ENCODE measurements at places on chromosomes 16 and 17.

GRCh38 chr16:27413956-27414355 lies 12.0 kb downstream of the IL21R start:
- DNase-seq: no peak

GRCh38 chr16:49454426-49455180 lies 81.0 kb downstream of the C16orf78 start:
- no peak for DNase-seq

- DNase-seq: no peak
Observed at GRCh38 chr16:81627024-81627423, 152.1 kb upstream of the PLCG2 start.

DNA sequence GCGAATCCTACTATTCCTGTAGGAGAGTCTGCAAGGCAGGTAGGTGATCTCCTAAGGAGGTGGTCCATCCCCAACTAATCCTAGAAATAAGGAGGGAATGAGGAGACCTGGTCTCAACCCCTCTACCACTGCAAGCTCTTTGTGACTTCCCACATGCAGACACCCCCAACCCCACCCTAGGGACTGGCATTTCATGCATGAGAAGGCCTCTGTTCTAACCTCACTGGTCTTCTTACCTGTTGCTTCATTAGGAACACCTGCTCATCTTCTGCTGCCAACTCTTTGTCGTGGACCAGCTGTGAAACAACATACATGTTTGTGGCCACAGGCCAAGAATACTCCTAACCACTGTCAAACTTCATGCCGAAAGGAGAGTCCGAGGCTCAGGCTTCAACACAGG lies 22.6 kb downstream of the DYNC1LI2 start:
- no peak for DNase-seq

DNA sequence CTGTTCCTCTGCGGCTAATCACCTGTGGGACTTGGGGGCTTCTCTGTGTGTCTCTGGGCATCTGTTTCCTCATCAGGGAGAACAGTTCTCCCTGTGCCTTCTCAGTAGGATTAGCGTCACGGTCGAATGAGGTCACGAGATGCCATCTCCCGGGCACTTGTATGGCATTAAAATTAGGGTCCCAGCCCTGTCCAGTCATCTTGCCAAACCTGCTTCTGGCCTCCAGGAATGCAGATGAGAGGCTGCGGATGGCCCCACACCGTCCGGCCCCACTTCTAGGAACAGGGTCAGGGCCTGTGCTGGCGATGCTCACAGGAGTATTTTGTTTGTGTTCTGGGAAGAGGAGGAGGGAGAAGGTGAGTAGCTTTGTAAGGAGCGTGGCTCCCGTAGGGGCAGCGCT lies 58.5 kb downstream of the OR1D5 start:
- DNase-seq: no peak

DNA sequence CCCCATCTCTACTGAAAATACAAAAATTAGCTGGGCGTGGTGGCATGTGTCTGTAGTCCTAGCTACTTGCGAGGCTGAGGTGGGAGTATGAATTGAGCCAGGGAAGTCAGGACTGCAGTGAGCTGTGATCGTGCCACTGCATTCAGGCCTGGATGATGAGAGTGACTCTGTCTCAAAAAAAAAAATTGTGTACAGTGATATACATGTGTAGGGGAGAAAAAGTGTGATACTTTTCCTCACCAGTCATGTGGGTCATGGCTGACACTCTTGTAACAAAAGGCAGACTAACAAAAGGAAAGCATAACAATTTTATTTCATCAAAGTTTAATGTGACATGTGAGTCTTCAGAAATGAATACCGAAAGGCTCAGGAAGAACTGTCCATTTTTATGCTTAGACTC lies 2.0 kb upstream of the ABCC12 start:
- DNase-seq: no peak

GRCh38 chr17:62090021-62090824 lies 25.1 kb upstream of the MED13 start:
- DNase-seq: no peak
